ENCODE measurements at places on chromosomes 11 and 22.

DNA sequence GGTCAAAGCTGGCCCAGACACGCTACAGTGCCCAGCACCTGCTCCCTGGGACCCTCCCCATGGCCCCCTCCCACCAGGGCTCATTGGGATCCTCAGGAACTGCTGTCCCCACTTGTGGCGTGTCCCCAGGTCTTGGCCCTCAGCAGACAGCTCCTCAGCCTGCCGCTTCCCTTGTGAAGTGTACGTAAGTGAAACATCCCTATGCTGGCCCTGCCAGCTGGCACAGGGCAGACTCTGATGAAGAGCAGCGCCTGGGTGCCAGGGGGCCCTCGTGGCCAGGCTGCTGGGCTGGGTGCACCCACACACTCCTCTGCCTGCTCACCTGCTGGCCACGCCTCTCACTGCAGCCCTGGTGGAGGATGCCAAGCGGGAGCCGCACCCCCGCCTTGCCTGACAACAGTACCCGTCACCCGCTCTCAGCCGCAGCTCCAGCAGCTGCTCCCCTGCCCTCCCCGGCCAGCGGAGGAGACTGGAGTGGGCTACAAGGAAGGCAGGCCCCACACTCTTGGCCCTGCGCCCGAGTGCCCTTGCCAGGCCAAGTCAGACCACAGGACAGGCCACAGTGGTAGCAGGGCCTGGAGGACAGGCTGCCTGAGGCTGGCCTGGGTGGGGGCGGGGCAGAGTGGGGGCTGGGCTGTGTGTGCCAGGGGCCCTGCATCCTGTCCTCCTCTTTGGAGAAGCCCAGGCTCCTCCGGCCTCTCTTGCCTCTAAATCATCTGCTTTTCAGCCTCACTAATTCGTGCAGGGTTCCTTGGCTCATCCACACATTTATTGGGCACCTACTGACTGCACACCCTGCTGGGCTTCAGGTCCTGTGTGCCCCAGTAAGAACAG lies 39.5 kb downstream of the IGF2 start:
- DNase-seq = no peak

GRCh38 chr11:117221775-117222517 lies 9.9 kb downstream of the PCSK7 start:
- DNase-seq = no peak

GRCh38 chr11:19642185-19643158 lies 70.2 kb upstream of the NAV2 start:
- DNase-seq = no peak

DNA sequence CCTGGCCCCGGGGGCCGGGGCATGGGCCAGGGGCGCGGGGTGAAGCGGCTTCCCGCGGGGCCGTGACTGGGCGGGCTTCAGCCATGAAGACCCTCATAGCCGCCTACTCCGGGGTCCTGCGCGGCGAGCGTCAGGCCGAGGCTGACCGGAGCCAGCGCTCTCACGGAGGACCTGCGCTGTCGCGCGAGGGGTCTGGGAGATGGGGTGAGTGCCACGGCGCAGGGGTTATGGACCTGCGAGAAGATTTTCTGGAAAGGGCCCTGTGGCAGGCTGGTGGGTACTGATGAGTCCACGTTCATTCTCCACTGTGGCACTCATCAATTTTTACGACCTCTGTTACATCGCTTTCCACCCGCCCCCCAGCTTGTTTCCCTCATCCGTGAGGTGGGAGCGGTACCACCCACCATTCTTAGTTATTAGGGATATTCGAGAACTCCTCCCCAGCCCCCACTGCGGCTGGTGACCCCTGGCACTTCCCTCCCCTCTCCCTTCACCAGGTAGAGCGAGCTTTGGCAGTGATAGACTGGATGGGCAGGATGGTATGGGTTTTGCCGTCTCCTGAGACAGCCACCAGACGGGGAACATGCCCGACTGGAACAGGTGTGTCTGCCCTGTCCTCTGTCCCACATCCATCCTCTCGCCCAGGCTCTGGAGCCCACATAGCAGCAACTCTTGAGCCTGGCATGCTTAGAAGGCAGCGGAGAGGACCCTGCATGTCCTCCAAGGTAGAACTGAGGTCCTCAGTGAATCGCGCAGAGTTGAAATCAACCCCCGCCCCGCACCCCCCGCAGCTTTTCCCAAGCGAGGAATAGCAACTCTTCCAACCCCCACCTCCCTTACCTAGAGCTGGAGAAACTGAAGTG lies 562 bp downstream of the DGAT2 start:
- no peak for DNase-seq

GRCh38 chr11:2262301-2263070 lies 7.9 kb downstream of the ASCL2 start:
- no peak for DNase-seq

DNA sequence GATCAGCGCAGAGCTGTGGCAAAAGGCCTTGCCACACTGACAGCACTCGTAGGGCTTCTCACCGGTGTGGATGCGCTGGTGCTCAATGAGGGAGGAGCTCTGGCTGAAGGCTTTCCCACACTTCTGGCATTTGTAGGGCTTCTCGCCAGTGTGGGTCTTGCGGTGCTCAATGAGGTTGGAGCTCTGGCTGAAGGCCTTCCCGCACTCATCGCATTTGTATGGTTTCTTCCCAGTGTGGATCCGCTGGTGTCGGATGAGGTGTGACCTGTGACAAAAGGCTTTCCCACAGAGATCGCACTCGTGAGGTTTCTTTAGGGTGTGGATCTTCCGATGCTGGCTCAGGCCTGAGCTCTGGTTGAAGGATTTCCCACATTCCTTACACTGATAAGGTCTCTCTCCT lies 6.9 kb downstream of the ZNF70 start:
- no peak for DNase-seq

DNA sequence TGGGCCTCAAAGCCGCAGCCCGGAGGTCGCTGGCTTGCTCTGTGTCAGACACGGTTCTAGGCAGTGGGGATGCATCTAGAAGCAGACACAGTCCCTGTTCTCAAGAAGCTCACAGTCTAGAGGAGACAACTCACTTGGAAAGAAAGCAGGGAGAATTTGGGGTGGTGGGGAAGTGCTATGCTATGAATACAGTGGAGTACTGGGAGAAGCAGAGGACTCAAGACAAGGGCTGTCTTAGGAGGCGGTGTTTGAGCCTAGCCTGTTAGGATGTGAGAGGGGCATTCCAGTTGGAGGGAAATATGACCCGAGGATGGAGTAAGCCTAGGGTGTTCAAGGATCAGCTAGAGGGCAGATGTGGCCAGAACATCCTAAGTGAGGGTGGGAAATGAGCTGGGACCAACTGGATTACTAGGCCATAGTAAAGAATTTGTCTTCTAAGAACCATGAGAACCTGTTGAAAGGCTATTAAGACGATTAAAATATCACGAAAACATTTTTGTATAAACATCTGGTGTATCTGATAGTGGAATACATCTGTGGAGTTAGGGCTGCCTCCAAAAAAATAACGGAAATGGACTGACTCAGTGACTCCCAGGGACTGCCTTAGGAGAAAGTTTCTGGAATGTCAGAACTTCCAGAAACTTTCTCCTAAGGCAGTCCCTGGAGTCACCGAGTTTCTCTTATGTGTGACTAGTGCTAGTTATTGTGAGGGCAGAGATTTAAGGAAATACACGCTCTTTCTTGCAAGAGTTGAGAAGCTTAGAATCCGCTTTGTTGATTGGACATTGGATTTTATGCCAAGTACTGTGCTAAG lies 1.1 kb upstream of the PITPNB start:
- DNase-seq = no peak

GRCh38 chr22:42991010-42991651 lies 23.8 kb downstream of the PACSIN2 start:
- no peak for DNase-seq

GRCh38 chr11:90241414-90241813 lies 18.6 kb upstream of the CHORDC1 start:
- DNase-seq = no peak

DNA sequence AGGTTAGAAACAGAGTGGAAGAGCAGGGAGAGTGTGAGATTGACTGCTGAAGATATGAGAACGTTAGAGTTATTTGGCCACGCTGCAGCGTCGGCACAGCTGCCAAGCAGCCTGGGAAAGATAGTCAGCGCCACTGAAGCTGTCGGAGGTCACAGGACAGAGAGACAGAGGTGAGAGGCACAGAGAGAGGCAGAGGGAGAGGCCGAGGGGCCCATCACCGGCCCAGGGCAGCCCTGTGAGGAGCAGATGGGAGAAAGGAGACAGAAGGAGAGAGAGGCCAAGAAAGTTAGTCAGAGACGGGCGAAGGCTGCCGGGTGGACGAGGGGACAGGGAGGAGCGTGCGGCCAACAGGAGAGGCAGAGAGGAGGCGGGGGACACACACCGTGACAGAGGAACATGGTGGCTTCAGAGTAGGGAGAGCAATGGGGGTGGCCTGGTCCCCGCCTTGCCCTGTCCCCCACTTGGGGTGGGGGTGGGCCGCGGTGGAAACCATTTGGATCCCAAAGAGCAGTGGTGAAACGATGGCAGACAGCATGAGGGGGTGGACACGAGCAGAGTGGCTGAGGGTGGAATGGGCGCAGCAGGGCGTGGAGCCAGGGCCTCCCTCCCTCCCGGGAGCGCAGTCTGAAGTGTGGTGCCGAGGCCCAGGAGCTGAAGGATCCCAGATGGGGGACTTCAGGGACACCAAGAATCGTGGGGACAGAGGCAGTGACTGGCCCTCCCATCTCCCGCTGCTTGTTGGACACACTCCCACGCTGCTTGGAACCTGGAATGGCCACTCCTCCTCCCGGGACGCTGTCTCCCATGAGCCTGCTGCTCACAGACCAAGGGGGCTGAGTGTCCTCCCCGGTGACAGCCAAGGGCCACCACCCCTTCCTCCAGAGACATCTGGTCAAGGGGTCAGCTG lies 26.6 kb downstream of the LRRC10B start:
- DNase-seq = no peak

Data from CD8-positive, alpha-beta T cell (primary cell).